ENCODE measurements at places on chromosomes 1 and 21.

DNA sequence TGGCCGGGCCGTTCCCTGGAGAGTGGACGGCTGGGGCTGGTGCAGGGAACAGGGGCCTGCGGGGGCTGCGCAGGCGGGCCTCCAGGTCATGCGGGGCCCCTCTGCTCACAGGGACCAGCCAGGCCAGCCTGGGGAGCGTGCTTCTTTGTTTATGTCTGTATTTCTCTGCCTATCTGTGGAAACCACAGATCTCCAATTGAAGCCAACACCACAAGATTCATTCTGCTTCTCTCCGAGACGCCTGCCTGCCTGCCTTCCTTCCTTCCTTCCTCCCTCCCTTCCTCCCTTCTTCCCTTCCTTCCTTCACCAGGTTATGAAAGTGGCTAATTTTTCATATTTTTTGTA, 39.9 kb upstream of the HMGN1 start:
- no peak for DNase-seq

GRCh38 chr1:80375662-80376061, 1369.1 kb upstream of the ADGRL4 start:
- no peak for DNase-seq

DNA sequence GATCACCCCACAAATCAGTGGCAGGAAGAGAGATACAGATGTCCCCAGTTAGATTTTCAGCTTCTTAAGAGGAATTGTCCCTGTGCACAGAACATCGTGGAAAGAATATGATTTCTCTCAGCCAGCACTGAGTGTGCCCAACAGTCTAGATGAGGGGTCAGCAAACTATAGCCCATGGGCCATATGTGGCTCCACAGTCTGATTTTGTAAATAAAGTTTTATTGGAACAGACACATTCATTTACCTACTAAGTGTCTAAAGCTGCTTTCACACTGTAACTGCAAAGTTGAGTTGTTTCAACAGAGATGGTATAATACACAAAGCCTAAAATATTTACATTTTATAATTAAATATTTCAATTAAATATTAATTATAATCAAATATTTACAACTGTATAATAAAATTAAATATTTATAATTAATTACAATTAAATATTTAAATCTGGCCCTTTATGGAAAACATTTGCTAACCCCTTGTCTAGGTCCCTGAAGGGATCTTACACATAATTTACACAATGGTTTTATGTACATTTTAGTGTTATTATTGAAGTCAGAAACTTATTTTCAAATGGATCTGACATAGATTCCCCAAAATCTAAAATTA, 407.6 kb downstream of the PTPRU start:
- DNase-seq: no peak

- DNase-seq: no peak
These were observed 5.6 kb upstream of the LRRC3 start for GRCh38 chr21:44449473-44450363.

- DNase-seq: no peak
These were observed 103.1 kb downstream of the GALNT2 start for GRCh38 chr1:230170153-230170547.

DNA sequence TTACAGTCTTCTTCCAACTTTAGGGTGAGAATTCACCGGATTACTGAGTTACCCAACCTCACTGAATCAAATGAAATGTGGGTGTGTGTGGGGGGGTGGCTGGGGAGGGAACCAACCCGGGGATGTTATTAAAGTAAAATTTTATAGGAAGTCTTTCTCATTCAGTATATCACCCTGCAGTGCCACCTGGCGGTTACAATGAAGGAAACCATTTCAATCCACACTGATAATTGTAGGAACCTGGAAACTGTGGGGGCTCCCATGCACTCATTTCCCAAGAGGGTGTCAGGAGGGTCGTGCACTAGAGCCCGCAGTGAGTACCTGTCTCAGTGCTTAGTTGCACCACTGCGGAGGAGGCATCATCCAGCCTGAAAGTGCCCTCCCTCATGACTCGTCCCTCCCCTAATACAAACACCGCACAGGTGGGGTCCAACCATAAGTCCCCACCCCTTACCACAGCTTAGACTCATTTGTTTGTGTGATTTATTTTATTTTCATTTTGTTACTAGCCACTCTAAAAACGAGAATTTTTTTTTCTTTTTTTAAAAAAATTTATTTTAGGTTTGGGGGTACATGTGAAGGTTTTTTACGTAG, 29.1 kb upstream of the IGSF5 start:
- DNase-seq: no peak

DNA sequence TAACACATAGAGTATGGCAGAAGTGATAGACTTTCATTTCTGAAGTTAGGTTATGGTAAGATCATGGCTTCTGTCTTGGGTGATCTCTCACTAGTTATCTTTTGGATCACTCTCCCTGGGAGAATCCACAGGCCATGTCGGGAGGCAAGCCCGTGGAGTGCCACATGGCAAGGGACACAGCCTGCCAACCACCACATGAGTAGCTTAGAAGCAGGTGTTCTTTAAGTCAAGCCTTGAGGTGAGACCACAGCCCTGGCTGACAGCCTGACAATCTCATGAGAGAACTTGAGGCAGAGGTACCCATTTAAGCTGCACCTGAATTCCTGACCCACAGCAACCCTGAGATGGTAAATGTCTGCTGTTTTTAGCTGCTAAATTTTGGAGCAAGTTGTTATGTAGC, 130.4 kb downstream of the KCNN3 start:
- DNase-seq: no peak

DNA sequence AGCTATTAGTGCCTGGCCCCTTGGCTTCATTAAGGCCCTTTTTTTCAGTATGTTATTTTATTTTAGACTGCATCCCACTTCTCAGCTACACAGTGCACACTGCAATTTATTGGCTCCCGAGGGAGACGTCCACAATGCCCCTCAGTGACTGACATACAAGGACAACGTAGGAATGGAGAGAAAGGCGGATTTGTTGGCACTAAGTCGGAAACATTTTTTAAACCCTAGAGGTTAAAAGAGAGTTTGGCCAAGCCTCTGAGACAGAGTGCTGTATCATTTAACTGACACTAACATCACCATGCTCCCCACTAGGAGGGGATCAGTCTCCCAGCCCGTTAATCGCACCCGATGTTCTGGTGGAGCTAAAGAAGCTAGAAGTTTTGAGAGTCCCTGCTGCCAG, 45.7 kb upstream of the FOXD3 start:
- DNase-seq: no peak

DNA sequence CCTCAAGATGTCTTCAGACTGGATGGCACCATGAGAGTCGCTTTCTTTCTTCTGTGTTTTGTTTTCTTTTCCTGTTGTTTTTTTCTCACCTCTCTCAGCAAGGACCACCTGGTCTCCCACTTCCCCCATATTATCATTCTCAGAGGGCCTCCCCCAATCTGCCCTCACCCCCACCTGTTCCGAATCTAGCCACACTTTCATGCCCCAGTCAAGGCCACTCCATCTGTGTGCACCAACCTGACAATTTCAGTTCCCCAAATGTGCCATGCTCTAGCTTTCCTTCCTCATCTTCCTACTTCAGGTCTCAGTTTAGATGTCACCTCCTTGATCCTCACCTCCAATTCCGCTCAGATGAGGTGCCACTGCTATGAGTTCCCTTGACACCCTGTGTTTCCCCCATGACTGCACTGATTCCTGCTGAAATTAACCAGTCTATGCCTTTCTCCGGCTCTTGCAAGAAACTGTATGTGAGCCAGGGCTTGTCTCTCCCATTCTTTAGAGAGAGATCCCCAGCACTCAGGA, 146.2 kb downstream of the PLPP3 start:
- no peak for DNase-seq

DNA sequence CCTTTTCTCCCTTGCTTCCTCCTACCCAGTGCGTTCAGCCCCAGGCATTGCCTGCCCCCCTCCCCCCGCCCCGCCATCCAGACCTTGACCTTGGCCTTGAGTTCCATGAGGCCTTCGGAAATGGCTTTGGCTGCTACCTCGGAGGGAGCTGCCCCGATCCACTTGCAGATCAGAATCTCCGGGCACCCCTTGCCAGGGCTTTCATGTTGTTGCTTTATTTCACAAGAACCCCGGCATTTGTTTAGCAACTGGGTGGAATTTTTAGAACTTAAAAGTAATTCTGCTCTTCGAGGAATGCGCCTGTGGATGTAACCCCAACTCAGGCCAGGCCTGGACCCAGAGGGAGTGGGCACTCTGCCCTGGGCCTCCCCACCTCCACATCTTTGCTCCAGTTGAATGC, 154.1 kb upstream of the TMEM51 start:
- no peak for DNase-seq

DNA sequence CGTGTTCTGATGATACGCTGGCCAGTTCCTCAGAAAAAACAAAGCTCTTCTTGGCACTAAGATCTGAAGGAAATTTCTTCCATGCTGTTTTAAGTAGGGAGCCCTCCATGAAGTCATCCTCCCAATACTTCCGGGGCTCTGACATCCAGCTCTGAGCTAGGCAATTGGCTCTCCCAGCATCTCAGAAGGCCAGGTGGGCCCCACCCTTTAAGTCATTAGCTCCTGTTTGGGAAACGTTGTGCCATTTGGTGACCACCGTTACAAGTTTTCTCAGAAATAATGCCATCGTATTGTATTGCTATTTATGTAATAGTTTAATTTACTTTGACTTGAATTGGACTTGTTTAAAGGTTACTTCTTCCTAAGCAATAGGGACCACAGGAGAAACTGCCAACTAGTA, 130.3 kb upstream of the EDN2 start:
- no peak for DNase-seq

- DNase-seq: no peak
These were observed 97.3 kb downstream of the SLC35F3 start for GRCh38 chr1:234001817-234002216.

- DNase-seq: no peak
These were observed 17.9 kb upstream of the THEM5 start for GRCh38 chr1:151871284-151872030.

- DNase-seq: no peak
These were observed 445.8 kb upstream of the ZP4 start for GRCh38 chr1:238336531-238336930.

DNA sequence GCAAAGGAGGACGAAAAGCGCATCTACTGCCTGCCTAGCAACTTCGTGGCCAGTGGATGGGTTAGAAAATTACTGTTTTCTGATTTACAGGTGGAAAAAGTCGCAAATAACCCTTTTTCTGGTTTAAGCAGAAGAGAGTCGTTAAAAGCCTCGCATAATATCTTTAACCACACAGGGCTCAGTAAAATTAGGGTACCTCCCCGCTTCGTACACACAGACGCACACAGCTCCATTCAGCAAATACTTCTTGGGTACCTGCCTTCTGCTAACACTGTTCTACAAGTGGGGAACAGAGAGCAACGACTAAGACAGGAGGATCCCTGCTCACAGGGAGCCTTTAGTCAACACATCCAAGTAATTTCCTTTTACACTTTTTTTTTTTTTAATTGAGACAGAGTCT, 704 bp downstream of the ALG6 start:
- DNase-seq: no peak

- no peak for DNase-seq
These were observed 40.8 kb upstream of the POFUT2 start for GRCh38 chr21:45328198-45329091.

DNA sequence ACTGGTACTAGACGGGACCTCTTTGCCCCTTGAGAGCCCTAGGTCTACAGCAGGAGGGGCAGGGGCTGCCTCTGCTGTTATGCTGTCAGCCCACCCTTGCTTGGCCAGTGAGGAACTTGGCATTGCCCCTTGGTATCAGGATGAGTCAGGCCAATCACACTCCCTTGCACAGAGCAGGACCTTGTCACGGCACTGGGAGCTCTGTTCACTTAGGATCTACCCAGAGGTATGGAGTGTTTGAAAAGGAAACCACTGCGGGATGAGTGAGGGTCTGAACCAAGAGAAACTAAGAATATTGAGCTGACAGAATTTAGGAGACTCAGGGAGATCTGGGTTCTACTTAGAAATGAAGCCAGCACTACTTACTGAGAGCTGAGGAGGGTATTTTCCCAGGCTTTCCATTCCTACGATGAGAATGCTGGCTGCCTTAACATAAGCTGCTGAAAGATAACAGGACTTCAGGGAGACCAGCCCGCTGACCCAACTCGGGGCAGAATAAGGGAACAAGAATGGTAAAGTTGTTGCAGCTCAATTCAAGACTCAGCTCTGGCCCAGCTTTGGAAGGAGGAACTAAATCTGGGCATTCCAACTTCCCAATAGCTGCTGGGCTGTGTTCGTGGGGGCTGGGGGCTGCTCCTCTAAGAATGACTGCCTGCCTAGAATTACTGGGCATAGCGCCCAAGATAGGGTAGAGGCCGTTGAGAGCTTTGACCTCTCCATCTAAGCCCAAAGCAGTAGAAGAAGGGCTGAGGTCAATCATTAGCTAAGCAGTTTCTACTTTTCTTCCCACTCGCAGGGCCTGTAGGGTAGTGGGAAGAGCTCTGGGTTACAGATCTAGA, 1.5 kb downstream of the FABP3 start:
- DNase-seq: no peak

- DNase-seq: no peak
These were observed 300.3 kb downstream of the NPHP4 start for GRCh38 chr1:5691795-5692509.

DNA sequence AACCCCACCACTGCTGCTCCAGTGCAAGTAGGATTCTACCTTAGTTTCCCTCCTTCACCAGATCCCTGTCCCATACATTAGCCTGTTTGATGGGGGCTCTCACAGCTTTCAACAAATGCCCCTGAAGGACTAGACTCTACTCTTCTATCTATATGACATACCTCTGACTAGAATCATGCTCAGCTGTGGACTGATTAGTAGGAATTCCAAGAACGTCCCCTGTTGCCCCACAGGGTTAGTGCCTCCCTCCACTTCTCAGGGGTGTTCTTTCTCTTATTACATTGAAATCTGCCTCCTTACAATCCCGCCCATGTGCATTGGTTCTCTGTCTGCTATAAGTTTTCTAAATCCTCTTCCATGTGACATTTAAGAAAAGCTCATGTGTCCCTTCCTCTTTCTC, 375.9 kb upstream of the DUSP10 start:
- no peak for DNase-seq

DNA sequence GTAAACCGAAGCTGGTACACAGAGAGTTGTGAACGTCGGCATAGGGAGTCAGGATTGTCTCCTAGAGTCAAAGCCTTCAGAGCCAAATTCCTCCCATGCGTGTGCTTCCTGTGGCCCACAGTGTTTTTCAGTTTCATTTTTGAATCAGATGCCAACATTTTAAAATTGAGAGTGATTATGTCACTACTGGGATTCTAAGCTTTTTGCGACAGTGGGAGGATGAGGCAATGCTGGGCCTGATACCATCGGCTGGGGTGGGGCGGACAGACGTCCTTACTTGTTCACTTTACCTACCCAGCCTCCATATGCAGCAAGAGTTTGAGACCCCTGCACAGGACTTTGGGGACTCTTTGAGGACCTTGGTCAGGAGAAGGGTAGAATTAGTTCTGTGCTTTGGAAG, 1.3 kb upstream of the KLHDC7A start:
- DNase-seq: no peak

GRCh38 chr1:215957663-215958062, 390.6 kb downstream of the KCTD3 start:
- DNase-seq: no peak

GRCh38 chr1:220787069-220787619, 431 bp downstream of the MTARC1 start:
- DNase-seq: no peak

- no peak for DNase-seq
These were observed 29.3 kb downstream of the SLC5A9 start for GRCh38 chr1:48251821-48252220.

GRCh38 chr1:218294546-218294945, 9.5 kb downstream of the RRP15 start:
- DNase-seq: no peak

Measured in NCI-H524 treated with DMSO at 0.1 percent for 48 hours (cell line).